ENCODE measurements at places on chromosomes 1 and 21.

GRCh38 chr1:166164995-166165660 is 1.7 kb downstream of the FAM78B start:
- DNase-seq = no peak

GRCh38 chr1:46717654-46718053 is 1.3 kb downstream of the EFCAB14 start:
- DNase-seq = no peak

DNA sequence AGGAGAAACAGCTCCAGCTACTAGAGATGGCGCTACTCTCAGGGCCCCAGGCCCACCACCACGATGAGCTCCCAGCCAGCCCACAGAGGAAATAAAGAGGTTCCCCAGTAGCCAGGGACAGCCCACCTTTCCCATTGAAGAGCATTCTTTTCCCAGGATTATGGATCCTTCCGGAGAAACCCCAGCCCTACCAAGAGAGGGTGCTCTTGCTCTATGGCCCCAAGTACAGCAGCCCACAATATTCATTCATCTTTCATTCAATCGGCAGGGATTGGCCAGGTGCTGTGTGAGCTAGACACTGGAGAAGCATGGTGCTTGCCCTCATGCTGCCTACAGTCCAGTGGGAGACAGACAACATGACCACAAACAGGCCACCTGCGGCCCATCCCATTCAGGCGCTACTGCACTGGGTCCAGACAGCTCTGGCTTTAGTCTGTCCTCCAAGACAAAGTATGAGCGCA is 29.9 kb downstream of the PMVK start:
- no peak for DNase-seq

GRCh38 chr1:235644693-235645305 is 4.8 kb downstream of the GNG4 start:
- DNase-seq = no peak

DNA sequence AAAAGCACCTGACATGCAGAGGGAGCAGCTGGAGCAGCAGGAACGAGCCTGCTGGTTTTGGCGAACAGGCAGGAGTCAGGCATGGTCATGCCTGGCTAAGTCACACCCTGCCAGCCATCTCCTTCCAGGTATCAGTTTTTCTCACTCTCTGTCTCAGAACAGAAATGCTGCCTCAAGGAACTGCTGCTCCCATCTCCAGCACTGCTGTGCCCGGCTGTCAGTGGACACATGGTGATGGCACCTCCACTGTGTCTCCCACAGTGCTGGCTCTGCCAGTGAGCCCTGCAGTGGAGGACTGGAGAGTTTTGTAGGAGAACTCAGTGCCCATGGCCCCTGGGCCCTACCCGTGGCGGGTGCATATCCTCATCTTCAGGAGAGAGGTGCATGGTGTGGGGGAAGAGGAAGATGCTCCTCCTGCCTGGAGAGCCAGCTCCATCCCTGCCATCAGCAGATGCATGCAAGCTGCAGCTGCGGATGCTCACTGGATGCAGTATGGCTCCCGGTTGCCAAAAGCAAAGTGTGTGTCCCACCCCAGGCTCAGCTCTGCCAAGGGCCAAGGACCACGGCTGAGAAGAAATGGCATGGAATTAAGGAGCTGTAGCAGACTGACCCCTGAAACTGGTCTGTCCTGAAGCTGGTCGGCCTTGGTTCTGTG is 114.7 kb downstream of the GRIK3 start:
- DNase-seq = no peak

GRCh38 chr1:235972311-235972689 is 92.6 kb downstream of the NID1 start:
- DNase-seq = no peak

DNA sequence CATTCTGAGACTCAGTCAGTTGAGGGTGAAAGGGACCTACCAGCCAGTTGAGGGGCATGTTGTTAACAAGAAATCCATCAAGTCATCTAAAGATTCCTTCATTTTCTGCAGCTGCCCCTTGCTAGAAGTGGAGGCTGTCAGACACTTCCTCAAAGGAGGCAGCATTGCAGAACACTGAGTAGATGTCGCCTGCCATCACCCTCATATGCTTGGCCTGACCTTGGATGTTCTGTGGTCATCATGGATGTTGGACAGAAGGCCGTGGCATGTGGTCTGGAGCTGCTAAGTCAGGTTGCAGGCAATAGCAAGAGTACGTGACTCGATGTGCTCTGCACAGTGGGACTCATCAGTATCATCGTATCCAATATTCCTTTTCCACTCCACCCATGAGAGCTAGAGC is 70.6 kb downstream of the GATAD2B start:
- no peak for DNase-seq

DNA sequence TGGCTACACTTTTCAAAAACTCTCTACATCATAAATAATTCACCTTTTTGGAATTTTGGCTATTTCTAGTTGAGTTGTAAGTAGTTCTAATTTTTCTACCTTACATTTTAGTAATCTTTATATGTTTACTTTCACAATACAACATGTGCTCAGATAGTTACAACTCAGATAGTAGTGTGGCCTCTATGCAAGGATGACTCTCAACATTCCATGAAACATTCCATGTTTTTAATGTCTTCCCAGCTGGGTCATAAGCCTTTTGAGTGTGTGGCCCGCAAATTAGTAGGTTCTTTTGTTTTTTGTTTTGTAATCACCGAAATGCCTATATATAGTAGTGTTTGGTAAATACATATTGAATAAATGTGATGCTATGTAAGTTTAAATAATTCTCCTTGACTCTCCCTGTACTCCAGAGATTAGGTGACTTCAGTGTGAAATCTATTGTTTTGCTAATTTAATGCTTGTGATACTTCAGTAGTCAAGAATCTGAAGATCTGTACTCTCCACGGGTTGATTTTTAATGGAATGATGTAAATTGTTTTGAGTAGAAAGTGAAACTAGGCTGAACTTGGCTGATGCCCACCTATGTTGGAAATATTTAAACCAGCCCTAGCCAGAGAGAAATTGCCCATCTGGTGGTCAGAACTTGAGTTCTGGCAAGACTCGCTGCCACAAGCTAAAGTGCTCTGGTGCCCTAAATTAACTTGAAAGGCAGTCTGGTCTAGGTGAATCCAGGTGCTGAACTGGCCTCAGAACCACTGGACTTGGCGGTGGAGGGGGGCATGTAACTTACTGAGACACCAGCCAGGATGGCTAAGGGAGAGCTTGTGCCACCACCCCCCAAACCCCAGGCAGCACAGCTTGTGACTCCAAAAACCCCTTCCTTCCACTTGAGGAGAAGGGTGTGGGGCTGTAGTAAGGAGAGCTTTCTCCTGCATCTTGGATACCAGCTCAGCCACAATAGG is 165.6 kb downstream of the USP25 start:
- no peak for DNase-seq

GRCh38 chr1:3614755-3615742 is 3.7 kb upstream of the MEGF6 start:
- no peak for DNase-seq

DNA sequence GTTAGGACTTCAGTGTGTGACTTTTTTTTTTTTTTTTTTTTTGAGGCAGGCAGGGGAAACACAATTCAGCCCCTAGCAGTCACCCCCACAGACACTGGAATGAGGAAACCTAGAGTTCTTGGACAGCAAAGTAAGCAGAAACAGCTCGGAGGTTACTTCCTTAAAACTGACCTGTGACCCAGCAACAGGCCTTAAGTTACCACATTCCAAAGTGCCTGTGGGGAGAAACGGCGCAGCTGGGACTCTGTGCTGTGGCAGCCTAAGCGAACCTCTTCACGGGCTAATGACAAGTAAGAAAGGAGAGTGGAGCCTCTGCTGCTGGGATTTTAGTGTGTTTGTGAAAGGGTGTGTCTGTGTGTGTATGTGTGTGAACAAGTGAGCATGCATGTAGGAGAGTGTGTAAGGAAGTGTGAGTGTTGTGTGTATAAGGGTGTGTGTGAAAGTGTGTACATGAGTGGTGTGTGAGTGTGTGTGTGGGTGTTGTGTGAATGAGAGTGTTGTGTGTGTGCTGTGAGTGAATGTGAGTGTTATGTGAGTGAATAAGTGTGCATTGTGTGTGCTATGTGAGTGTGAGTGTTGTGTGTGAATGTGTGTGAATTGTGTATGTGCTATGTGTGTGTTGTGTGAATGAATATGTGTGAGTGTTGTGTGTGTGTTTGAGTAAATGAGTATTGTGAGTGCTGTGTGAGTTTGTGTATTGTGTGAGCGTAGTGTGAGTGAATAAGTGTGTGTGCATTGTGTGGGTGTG is 180.8 kb downstream of the BRINP2 start:
- DNase-seq = no peak

DNA sequence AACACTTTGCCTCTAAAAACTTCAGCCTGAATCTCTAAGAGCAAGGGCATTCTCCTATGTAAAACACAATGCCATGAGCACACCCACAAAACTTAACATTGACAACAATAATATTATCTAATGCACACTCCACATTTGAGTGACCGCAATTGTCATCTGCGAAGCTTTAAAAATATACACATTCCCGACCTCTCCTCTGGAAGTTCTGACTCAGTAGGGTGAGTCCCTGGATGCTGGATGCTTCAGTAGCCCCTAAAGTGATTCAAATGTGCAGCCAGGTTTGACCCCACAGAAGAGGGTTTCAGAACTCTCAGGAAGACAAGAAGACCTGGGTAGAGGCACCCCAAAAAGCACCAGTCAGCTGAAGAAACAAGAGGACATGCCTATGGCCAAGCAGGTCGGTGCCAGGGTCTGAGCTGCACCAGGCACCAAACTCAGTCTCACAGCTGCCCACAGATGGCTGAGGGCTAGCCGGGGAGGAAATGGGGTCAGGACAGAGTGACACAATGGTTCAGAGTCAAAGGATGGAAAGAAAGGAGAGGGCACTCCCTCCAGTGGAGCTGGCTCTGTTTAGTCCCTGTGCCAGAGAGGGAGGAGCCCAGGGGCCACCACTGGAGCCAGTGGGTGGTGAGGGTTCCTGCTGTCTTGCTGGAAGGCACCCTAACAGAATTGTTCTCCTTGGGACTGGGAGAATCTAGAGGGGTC is 17.4 kb downstream of the PIK3C2B start:
- no peak for DNase-seq

DNA sequence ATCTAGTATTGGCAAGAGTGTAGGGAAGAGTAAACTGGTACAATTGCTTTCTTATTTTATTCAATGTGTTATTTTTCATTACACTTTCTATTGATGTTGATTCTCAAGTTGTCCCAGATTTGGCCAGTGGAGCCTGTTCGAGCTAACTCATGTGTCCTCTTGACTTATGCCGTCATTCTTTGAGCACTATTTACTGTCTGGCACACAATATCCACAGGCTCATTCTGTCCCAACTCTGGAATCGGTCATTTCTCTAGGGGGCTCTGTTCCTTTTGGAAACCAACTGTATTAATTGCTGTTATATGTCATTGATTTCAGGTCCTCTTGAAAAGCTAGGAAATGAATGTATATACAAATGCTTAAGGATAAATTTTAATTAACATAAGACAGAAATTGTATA is 22.4 kb upstream of the SFPQ start:
- no peak for DNase-seq

DNA sequence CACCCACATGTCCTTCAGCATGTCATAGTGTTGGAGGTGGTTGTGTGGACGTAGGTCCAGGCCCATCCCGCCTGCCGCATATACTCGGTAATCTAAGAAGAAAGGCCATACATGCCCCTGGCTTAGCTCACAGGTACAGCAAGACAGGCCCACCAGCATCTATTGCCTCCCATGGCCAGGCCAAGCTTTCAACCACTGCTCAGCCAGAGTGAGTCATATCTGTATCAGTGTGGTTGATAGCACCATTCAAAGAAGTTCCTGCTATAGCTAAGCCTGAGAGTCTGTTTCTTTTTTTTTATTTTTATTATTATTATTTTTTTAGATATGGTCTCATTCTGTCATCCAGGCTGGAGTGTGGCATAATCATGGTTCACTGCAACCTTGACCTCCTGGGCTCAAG is 17.0 kb downstream of the KLHDC8A start:
- no peak for DNase-seq

GRCh38 chr1:44621841-44622286 is 52.4 kb downstream of the TMEM53 start:
- no peak for DNase-seq

DNA sequence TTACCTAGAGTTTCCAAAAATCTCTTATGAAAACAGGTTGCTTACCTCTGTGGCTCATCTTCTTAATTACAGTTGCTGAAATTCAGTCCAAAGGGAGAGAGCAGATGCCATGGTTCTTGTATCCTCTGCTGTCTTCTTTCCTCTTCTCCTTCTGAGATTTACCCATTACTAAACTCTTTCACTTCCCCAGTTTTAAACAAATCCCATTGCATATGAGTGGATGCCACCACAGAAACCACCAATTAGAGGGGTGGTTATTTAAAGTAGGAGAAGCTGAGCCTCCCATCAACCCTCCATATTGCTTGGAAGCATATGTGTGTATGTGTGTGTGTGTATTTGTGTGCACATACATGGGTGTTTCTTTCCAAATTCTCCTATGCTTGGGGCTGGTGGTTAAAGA is 128.5 kb upstream of the KCNK1 start:
- DNase-seq = no peak

DNA sequence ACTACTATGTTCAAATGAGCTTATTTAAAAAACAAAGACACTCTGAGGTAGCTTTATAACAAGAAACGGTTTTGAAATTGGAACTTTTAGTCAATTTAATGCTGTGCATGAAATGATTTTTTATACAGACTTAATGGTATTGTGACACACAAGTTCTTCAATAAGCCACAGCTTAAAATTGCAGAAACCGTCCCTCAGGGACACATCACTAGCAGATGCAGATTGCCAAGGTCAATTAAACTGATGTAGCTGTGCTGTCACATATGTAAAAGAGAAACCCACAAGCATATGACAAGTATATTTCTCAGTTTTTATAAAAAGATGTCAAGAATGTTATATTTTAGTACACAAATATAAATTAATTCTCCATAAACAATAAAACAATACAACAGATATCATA is 366.9 kb downstream of the DPYD start:
- DNase-seq = no peak

GRCh38 chr1:224513787-224514209 is 79.2 kb upstream of the WDR26 start:
- peak; percentile 84 for DNase-seq
